ENCODE measurements at places on chromosomes 5 and 9. TPM values are rescaled to one million over a fixed set of nuclear protein-coding genes. Genes with fewer than 3 reads are reported as not detected.

The SPINK7 gene
- total RNA-seq: not detected

The SPATA9 gene
- total RNA-seq: not detected

The PCDH12 gene
- 0.88 TPM for total RNA-seq

The DBN1 gene
- total RNA-seq: 50.5 TPM

The GNG10 gene
- total RNA-seq: 25.1 TPM

The CBY3 gene
- 0.91 TPM for total RNA-seq

The CAVIN4 gene
- total RNA-seq: 0.20 TPM

The FAM163B gene
- not detected for total RNA-seq

The FOXI1 gene
- total RNA-seq: not detected

The CCNJL gene
- not detected for total RNA-seq

The TLR4 gene
- total RNA-seq: 0.48 TPM

The PCDHGA1 gene
- 0.07 TPM for total RNA-seq

Data from CD8-positive, alpha-beta memory T cell (primary cell).